ENCODE measurements at places on chromosomes 16 and 17. TPM values are rescaled to one million over a fixed set of nuclear protein-coding genes. Genes with fewer than 3 reads are reported as not detected.
A peak's percentile ranks its signal among the peaks of the same experiment; 100 is the strongest.

- peak; percentile 58 for DNase-seq
- no peaks in the 10 kb centered on the region for H3K27me3 ChIP-seq
- peaks cover 15% of the 10 kb centered on the region for H3K4me1 ChIP-seq
- H3K27ac ChIP-seq, result no peak overlapping the region
- no peak overlapping the region for H3K4me3 ChIP-seq
Observed at GRCh38 chr17:73430848-73431247, 119.0 kb upstream of the CDC42EP4 start.

GRCh38 chr17:77690271-77691161 lies 268.0 kb upstream of the TNRC6C start:
- DNase-seq, result peak; percentile 79
- H3K36me3 ChIP-seq, result no peaks in the 10 kb centered on the region
- H3K27ac ChIP-seq, result no peak overlapping the region
- H3K27me3 ChIP-seq, result no peaks in the 10 kb centered on the region
- peaks cover 16% of the 10 kb centered on the region for H3K4me1 ChIP-seq

GRCh38 chr16:8720967-8721308 lies 46.5 kb downstream of the ABAT start:
- H3K4me3 ChIP-seq, result no peak overlapping the region
- no peak for DNase-seq
- no peaks in the 10 kb centered on the region for H3K4me1 ChIP-seq
- no peak overlapping the region for H3K27ac ChIP-seq
- no peaks in the 10 kb centered on the region for H3K27me3 ChIP-seq

- DNase-seq, result no peak
- H3K4me3 ChIP-seq, result no peak overlapping the region
- no peaks in the 10 kb centered on the region for H3K27me3 ChIP-seq
- H3K36me3 ChIP-seq, result no peaks in the 10 kb centered on the region
- no peaks in the 10 kb centered on the region for H3K4me1 ChIP-seq
- no peak overlapping the region for H3K27ac ChIP-seq
Observed at GRCh38 chr17:55430541-55431288, 9.1 kb upstream of the MMD start.

DNA sequence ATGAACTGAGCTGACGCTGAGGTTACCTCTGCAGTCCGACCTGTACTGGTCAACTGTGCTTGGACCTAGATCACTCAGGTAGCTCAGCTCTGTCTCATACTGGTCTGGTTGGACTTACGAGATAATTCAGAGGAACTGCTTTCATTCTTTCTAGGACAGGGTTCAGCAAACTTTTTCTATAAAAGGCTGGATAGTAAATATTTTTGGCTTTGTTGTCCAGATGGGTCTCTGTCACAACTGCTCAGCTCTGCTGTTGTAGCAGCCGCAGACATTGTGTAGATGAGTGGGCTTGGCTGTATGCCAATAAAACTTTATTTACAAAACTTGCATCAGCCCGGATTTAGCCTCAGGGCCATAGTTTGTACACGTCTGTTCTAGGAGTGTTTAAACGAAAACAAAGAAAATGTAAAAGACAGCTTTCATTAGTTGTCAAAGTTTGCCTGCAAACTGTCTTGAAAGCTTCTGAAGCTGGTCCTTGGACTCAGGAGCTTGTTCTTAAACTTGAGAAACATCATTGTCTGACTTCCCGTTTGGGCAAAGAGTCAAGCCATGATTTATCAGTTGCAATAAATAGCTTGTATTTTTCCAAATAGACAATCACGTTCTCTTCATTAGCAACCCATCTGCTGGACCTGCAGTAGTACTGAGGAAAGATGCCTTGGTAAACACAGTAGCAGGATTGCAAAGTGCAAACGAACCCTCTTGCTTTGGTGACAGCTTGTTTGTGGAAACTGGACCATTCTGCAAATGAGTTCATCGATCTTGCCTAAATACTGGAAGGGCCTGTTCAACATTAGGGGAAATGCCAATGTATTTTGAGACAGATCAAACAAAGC lies 253.4 kb downstream of the SNX29 start:
- no peaks in the 10 kb centered on the region for H3K36me3 ChIP-seq
- H3K4me3 ChIP-seq, result no peak overlapping the region
- no peak for DNase-seq
- no peaks in the 10 kb centered on the region for H3K27me3 ChIP-seq
- H3K27ac ChIP-seq, result no peak overlapping the region

DNA sequence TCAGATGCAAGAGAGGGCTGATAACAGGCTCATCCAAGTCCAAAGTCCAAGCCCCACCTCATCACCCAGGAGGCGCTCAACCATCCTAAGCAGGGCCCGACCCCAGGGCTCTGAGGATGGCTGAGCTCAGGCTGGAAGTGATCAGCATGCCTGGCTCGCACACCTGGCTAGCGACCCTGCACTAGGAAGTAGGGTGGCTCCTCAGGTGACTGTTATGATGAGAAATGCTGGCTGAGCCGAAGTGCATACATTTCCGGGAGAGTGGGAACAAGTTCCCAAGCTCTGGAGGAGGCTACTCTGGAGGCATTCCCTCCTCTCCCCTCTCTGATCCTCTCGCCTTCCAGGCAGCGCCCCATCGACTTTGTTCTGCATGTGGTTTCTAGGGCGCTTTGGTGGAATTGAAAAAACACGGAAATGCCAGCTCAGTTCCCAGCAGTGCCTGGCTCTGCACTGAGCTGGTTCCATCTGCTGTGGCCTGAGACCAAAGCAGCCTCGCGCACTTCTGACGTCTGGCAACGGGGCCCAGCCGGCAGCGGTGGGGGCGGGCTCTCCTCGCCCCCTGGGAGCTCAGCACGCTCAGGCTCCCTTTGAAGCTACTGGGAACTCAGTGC lies 130.3 kb downstream of the IRF8 start:
- H3K4me3 ChIP-seq, result no peak overlapping the region
- H3K36me3 ChIP-seq, result no peaks in the 10 kb centered on the region
- H3K27ac ChIP-seq, result no peak overlapping the region
- H3K27me3 ChIP-seq, result peaks cover 54% of the 10 kb centered on the region

GRCh38 chr17:67517325-67517724 lies 140.2 kb downstream of the PITPNC1 start:
- no peaks in the 10 kb centered on the region for H3K27me3 ChIP-seq
- no peak overlapping the region for H3K4me3 ChIP-seq
- no peak overlapping the region for H3K27ac ChIP-seq
- no peaks in the 10 kb centered on the region for H3K36me3 ChIP-seq
- DNase-seq, result no peak

- H3K4me1 ChIP-seq, result peaks cover 16% of the 10 kb centered on the region
- H3K27ac ChIP-seq, result no peak overlapping the region
- H3K27me3 ChIP-seq, result no peaks in the 10 kb centered on the region
- H3K36me3 ChIP-seq, result no peaks in the 10 kb centered on the region
- no peak for DNase-seq
Observed at GRCh38 chr17:19703106-19703827, 13.1 kb downstream of the SLC47A2 start.

GRCh38 chr16:18797746-18798145 lies 3.6 kb downstream of the ARL6IP1 start:
- H3K27ac ChIP-seq, result no peak overlapping the region
- peak overlapping the region; percentile 94 for H3K4me3 ChIP-seq
- H3K4me1 ChIP-seq, result peaks cover 22% of the 10 kb centered on the region
- DNase-seq, result no peak
- peaks cover 66% of the 10 kb centered on the region for H3K36me3 ChIP-seq

DNA sequence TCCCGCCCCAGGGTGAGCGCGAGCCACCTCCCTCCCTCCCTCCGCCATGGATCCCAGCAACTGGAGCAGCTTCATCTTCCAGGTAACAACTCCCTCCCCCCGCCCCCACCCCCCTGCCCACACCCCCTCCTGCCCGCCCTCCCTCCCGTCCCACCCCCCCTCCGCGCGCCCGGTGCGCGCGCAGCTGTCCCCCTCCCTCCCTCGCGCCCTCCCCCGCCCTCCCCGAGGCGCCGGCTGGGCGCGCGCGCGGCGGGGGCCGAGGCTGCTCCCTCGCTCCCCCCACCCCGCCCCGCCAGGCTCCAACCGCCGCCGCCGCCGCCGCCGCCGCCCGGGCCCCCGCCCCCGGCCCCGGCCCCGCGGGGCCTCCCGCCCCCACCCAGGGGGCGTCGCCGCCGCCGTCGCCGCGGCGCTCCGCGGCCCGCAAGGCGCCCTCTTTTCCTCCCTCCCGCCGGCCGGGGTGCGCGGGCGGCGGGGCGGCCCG lies at the start of gene MAZ:
Gene MAZ (plus strand): TSS at position 431 of the 481 bp plus-strand sequence. CDS start 173 bp downstream, outside the sequence.
- DNase-seq, result peak; percentile 90
- no peaks in the 10 kb centered on the region for H3K27me3 ChIP-seq
- H3K4me3 ChIP-seq, result peak within 1 kb of the TSS; percentile 64
- H3K36me3 ChIP-seq, result peaks cover 57% of the 10 kb centered on the region
- peaks cover 35% of the 10 kb centered on the region for H3K4me1 ChIP-seq

DNA sequence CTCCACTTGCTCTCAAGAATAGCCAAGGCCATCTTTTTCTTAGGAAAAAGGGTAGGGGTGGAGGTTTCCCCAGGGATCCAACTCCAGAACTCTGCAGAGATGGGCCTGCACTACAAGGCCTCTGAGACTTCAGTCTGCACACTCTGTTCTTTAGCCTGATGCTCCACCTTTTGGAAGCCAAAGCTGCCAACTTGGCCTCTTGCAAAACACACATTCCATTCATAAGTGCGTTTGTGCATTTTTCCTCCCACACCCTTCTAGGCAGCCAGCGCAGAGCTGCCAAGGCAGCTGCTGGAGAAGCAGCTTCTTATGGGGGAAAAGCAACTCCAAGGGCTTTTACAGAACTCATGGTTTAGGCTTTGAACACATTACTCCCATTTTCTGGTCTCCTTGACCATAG lies 45.3 kb downstream of the REXO5 start:
- H3K27ac ChIP-seq, result no peak overlapping the region
- H3K36me3 ChIP-seq, result no peaks in the 10 kb centered on the region
- H3K27me3 ChIP-seq, result no peaks in the 10 kb centered on the region
- no peaks in the 10 kb centered on the region for H3K4me1 ChIP-seq
- peak; percentile 63 for DNase-seq

GRCh38 chr16:11121914-11122692 lies 133.9 kb downstream of the SOCS1 start:
- H3K27ac ChIP-seq, result peak overlapping the region; percentile 50
- no peaks in the 10 kb centered on the region for H3K27me3 ChIP-seq
- H3K4me1 ChIP-seq, result peaks cover 12% of the 10 kb centered on the region
- H3K4me3 ChIP-seq, result no peak overlapping the region
- no peaks in the 10 kb centered on the region for H3K36me3 ChIP-seq

GRCh38 chr17:50807675-50808074 lies 27.7 kb upstream of the WFIKKN2 start:
- H3K4me3 ChIP-seq, result no peak overlapping the region
- no peak for DNase-seq
- H3K27me3 ChIP-seq, result no peaks in the 10 kb centered on the region
- no peaks in the 10 kb centered on the region for H3K36me3 ChIP-seq
- H3K27ac ChIP-seq, result no peak overlapping the region

DNA sequence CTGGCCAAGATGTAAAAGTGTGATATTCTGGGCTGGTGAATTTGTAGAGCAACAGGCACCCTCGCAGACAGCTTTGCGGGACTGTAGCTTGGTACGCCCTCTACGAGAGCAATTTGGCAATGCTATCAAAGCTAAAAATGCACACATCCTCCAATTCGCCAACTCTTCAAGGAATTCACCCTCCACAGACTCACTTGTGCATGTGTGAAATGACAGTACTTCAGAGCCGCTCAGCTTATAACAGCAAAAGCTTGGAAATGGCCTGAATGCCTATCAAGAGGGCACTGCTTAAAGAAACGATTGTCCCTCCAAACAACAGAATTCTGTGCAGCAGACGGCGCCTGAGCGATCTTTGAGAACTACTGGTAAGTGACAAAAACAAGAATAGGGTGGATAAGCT lies 130.8 kb downstream of the SDK2 start:
- H3K27me3 ChIP-seq, result no peaks in the 10 kb centered on the region
- H3K4me1 ChIP-seq, result no peaks in the 10 kb centered on the region
- DNase-seq, result no peak
- H3K36me3 ChIP-seq, result no peaks in the 10 kb centered on the region
- H3K4me3 ChIP-seq, result no peak overlapping the region

DNA sequence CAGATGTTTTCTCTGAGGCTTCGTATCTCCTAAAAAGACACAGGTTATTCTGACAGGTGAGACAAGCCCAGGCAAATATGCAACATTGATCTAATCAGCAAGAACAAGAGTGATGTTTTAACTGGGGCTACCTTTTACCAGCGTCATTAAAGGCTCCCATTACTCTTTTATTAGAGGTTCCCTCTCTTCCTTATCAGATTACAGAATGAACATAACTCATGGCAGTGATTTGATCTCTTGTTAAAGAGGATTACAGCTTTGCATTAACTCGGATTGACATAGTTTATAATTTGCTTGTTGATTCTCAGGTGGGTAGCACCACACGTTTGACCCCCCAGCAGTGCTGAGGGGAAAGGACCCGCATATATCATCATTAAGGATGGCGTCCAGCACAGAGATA lies 90.5 kb downstream of the AATF start:
- H3K4me3 ChIP-seq, result no peak overlapping the region
- H3K4me1 ChIP-seq, result no peaks in the 10 kb centered on the region
- no peak for DNase-seq
- H3K27ac ChIP-seq, result no peak overlapping the region

DNA sequence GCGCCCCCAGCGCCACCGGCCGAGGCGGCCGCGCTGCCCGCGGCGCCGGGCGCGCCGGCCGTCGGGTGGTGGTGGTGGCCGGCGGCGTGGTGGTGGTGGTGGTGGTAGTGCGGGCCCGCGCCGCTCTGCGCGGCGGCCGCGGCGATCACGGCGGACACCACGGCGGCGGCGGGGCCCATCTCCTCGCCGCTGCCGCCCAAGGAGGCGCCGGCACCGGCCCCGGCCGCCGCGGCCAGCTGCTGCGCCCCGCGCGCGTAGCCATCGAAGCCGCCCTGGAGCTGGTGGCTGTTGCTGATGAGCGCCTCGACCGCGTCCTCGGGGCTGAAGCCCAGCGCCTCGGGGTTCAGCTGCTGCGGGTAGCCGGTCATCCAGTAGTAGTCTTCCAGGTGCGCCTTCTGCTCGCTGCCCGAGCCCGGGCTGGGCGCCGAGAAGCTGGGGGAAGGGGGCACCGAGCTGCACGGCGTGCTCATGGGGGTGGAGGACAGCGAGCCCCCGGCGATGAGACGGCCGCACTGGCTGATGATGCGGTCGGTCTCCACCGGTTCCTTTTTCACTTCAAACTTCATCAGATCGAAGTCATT lies 1.2 kb downstream of the MAF start:
- H3K27me3 ChIP-seq, result peaks cover 70% of the 10 kb centered on the region
- DNase-seq, result no peak
- no peak overlapping the region for H3K4me3 ChIP-seq
- no peak overlapping the region for H3K27ac ChIP-seq
- peaks cover 16% of the 10 kb centered on the region for H3K4me1 ChIP-seq

- no peaks in the 10 kb centered on the region for H3K36me3 ChIP-seq
- H3K27me3 ChIP-seq, result no peaks in the 10 kb centered on the region
- DNase-seq, result no peak
Observed at GRCh38 chr16:10629592-10629963, 49.2 kb upstream of the EMP2 start.

- H3K36me3 ChIP-seq, result no peaks in the 10 kb centered on the region
- no peaks in the 10 kb centered on the region for H3K4me1 ChIP-seq
- H3K27me3 ChIP-seq, result peaks cover 64% of the 10 kb centered on the region
- no peak overlapping the region for H3K27ac ChIP-seq
- DNase-seq, result peak; percentile 4
Observed at GRCh38 chr17:6334386-6334785, 100.5 kb downstream of the AIPL1 start.

CMTM1 gene
- total RNA-seq, result 5.5 TPM

SDR42E2 gene
- total RNA-seq, result not detected

INCA1 gene
- 0.72 TPM for total RNA-seq

TBC1D3H gene
- not detected for total RNA-seq

SLC13A2 gene
- not detected for total RNA-seq

Measured in A673 (cell line).